ENCODE measurements at places on chromosomes 2 and 18. TPM values are rescaled to one million over a fixed set of nuclear protein-coding genes. Genes with fewer than 3 reads are reported as not detected.
A peak's percentile ranks its signal among the peaks of the same experiment; 100 is the strongest.

GRCh38 chr2:172613040-172613439, 57.1 kb downstream of the PDK1 start:
- DNase-seq: no peak
- H3K27me3 ChIP-seq: no peaks in the 10 kb centered on the region
- no peak overlapping the region for H3K27ac ChIP-seq
- H3K4me3 ChIP-seq: no peak overlapping the region

DNA sequence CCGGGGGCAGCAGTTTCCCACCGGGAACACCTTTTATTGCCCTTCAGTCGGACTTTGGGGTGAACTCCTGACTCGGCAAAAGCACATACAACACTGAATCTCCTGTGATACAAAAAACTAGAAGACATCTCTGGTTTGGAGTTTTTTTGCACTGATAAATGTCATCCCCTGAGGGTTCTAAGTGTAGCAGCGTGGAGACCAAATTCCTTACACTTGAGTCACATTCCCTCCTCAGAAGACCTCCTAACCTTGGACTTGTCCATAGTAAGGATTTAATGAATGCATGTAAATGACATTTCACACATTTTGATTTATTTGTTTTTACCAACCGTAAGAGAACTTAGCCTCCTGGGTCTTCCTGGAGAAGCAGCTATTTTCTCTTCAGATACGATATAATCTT, 54.0 kb upstream of the GPR45 start:
- no peak overlapping the region for H3K27ac ChIP-seq
- H3K27me3 ChIP-seq: peaks cover 3% of the 10 kb centered on the region
- no peak for DNase-seq
- no peaks in the 10 kb centered on the region for H3K36me3 ChIP-seq

DNA sequence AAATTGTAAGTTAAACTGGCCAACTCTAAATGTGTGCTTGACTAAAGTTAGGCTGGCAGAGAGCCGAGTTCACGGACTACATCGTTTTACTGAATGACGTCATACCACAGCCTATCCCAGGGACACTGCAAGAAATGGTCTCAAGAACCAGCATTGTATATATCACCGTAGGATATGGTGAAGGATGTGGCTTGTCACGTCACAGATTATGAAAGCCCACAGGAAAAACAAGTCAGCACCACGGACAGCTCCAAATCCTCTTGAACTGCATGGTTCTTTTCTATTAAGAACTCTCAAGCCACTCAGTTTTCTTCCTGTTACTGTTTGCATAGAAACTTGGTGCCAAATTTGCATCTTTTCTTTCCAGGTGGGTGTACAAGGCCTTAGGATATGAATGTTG, 85.1 kb upstream of the ACAA2 start:
- H3K36me3 ChIP-seq: no peaks in the 10 kb centered on the region
- no peaks in the 10 kb centered on the region for H3K4me1 ChIP-seq
- peaks cover 8% of the 10 kb centered on the region for H3K27me3 ChIP-seq
- no peak overlapping the region for H3K4me3 ChIP-seq

- H3K36me3 ChIP-seq: no peaks in the 10 kb centered on the region
- no peak for DNase-seq
- H3K27ac ChIP-seq: no peak overlapping the region
- no peak overlapping the region for H3K4me3 ChIP-seq
Measured at GRCh38 chr2:63827749-63828148, 13.9 kb upstream of the UGP2 start.

DNA sequence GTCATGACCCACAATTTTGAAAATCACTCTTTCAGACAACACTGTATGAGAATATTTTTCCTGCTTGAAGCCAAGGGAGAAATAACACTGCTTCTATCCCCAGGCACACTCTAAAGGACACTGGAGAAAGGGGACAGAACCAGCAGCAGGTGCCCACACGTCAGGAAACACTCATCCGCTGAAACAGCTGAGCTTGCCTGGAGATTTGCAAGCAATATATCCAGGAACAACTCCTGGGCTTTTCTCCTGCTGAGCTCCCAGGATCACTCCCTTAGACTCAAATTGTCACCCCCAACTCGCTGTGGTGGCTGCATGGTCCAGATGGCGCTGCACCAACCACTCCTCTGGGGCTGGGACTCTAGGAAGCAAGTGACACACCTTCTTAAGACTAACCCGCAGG, 186.7 kb downstream of the ARL4C start:
- DNase-seq: no peak
- no peaks in the 10 kb centered on the region for H3K36me3 ChIP-seq
- H3K27ac ChIP-seq: no peak overlapping the region
- no peaks in the 10 kb centered on the region for H3K27me3 ChIP-seq

DNA sequence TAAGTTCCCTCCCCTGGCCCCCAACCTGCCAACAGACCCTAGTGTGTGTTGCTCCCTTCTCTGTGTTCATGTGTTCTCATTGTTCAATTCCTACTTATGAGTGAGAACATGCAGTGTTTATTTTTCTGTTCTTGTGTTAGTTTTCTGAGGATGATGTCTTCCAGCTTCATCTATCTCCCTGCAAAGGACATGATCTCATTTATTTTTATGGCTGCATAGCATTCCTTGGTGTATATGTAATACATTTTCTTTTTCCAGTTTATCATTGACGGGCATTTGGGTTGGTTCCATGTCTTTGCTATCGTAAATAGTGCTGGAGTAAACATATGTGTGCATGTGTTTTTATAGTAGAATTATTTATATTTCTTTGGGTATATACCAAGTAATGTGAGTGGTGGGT, 602.2 kb downstream of the DSC3 start:
- no peaks in the 10 kb centered on the region for H3K27me3 ChIP-seq
- no peak overlapping the region for H3K4me3 ChIP-seq
- H3K36me3 ChIP-seq: no peaks in the 10 kb centered on the region
- no peak for DNase-seq

- peaks cover 5% of the 10 kb centered on the region for H3K4me1 ChIP-seq
- no peak overlapping the region for H3K27ac ChIP-seq
- H3K27me3 ChIP-seq: no peaks in the 10 kb centered on the region
- H3K36me3 ChIP-seq: no peaks in the 10 kb centered on the region
Measured at GRCh38 chr2:221895366-221896121, 323.4 kb upstream of the EPHA4 start.

- peaks cover 75% of the 10 kb centered on the region for H3K4me1 ChIP-seq
- peak overlapping the region; percentile 50 for H3K27ac ChIP-seq
Measured at GRCh38 chr2:120243875-120244553, 8.6 kb upstream of the RALB start.

CXCR4 gene
- total RNA-seq: 255 TPM

DNA sequence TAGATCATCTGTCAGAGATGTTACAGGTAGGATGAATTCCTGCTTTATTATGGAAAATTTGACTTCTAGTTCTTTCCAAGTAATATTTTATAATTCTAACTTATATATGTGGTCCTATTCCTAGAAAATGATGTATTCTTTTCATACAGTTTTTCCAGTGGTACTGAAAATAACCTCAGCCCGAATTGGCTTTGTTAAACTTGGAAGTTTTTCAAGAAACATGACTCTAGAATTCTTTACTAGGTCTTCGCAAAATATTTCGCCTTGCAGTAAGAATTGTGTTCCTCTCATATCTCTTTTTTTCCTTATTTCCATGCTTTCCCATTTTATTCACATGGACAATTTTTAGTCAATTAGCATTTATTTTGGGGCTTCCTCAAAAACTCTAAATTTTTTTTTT, 60.5 kb downstream of the BMPR2 start:
- H3K27ac ChIP-seq: no peak overlapping the region
- H3K4me1 ChIP-seq: peaks cover 18% of the 10 kb centered on the region
- DNase-seq: no peak

LHCGR gene
- total RNA-seq: not detected

GRCh38 chr2:217864963-217865772, 137.6 kb downstream of the TNS1 start:
- no peak overlapping the region for H3K27ac ChIP-seq
- H3K4me1 ChIP-seq: peaks cover 10% of the 10 kb centered on the region
- peaks cover 6% of the 10 kb centered on the region for H3K27me3 ChIP-seq
- peaks cover 6% of the 10 kb centered on the region for H3K36me3 ChIP-seq
- no peak overlapping the region for H3K4me3 ChIP-seq
- DNase-seq: no peak

HOXD1 gene
- 3.8 TPM for total RNA-seq

DNA sequence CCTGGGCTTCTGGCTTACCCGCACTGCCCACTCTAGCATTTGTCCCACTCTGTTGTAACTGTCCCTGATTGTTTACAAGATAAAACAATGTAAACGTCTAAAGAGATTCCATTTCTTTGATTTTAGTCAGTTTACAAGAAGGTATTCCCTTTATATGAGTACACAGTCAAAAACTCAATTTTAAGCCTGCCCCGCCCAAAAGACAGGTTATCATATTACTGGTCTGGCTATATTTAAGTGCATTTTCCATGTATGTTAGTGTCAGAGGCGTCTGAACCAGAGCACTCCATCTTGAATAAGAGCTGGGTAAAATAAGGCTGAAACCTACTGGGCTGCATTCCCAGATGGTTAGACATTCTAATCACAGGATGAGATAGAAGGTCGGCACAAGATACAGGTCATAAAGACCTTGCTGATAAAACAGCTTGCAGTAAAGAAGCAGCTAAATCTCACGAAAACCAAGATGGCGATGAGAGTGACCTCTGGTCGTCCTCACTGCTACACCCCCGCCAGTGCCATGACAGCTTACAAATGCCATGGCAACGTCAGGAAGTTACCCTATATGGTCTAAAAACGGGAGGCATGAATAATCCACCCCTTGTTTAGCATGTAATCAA, 15.0 kb downstream of the GPR45 start:
- peak overlapping the region; percentile 45 for H3K27ac ChIP-seq
- H3K36me3 ChIP-seq: no peaks in the 10 kb centered on the region
- peaks cover 6% of the 10 kb centered on the region for H3K27me3 ChIP-seq
- DNase-seq: no peak
- H3K4me1 ChIP-seq: no peaks in the 10 kb centered on the region
- H3K4me3 ChIP-seq: no peak overlapping the region

DNAH6 gene
- total RNA-seq: 7.8 TPM

DNA sequence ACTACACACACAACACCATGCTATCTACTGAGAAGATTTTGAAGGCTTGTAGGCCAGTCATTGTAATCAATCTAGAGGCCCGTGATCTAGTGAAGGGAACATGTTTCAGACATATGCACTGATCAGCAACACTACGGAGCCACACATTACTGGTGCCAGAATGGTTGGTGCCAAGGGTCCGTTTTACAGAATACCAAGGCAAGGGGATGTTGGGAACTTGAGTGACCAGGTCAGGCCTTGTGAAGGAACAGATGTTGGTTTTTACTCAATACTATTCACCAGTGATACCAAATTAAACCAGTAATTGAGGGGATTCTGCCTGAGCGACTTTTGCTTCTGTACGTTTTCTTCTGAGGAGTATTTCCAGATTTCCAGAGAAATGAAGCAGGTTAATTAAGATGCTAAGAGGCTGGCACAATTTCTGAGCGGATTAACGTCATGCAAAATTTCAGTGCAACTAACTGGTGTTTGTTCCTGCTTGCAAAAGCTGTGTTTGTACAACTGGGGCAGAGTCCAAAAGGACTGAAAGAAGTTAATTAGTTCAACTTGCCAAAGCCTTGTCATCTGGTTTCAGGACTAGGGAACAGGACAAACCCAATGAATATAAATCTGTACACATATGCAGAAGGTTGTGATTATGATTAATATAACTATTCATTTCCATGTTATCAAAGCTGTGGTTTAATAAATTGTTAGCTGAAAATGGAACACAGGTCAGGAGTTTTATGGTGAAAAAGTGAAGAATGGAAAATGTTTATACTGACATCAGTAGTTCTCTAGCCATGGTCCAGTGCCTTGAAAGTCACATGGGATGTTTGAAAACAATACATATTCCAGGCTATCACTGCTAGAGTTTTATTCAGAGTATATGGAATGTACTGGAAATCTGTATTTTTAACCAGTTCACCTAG, 432.1 kb upstream of the DCC start:
- DNase-seq: no peak
- H3K36me3 ChIP-seq: no peaks in the 10 kb centered on the region
- H3K4me1 ChIP-seq: no peaks in the 10 kb centered on the region
- H3K4me3 ChIP-seq: no peak overlapping the region
- H3K27me3 ChIP-seq: peaks cover 2% of the 10 kb centered on the region

CROCC2 gene
- total RNA-seq: not detected

GRCh38 chr2:238821391-238821790, 26.5 kb upstream of the TWIST2 start:
- H3K36me3 ChIP-seq: no peaks in the 10 kb centered on the region
- no peak overlapping the region for H3K4me3 ChIP-seq
- DNase-seq: no peak
- peaks cover 3% of the 10 kb centered on the region for H3K4me1 ChIP-seq
- H3K27me3 ChIP-seq: no peaks in the 10 kb centered on the region
- H3K27ac ChIP-seq: no peak overlapping the region

GRCh38 chr2:102126660-102127059, 15.9 kb upstream of the IL1R1 start:
- H3K36me3 ChIP-seq: no peaks in the 10 kb centered on the region
- DNase-seq: no peak
- H3K27ac ChIP-seq: no peak overlapping the region
- H3K27me3 ChIP-seq: no peaks in the 10 kb centered on the region
- peaks cover 3% of the 10 kb centered on the region for H3K4me1 ChIP-seq
- no peak overlapping the region for H3K4me3 ChIP-seq

- peak overlapping the region; percentile 82 for H3K4me3 ChIP-seq
- H3K27me3 ChIP-seq: peaks cover 7% of the 10 kb centered on the region
- no peaks in the 10 kb centered on the region for H3K36me3 ChIP-seq
Measured at GRCh38 chr2:241540771-241541561, 17.6 kb upstream of the BOK start.

HRH4 gene
- total RNA-seq: not detected

DUSP19 gene
- 2.4 TPM for total RNA-seq

DNA sequence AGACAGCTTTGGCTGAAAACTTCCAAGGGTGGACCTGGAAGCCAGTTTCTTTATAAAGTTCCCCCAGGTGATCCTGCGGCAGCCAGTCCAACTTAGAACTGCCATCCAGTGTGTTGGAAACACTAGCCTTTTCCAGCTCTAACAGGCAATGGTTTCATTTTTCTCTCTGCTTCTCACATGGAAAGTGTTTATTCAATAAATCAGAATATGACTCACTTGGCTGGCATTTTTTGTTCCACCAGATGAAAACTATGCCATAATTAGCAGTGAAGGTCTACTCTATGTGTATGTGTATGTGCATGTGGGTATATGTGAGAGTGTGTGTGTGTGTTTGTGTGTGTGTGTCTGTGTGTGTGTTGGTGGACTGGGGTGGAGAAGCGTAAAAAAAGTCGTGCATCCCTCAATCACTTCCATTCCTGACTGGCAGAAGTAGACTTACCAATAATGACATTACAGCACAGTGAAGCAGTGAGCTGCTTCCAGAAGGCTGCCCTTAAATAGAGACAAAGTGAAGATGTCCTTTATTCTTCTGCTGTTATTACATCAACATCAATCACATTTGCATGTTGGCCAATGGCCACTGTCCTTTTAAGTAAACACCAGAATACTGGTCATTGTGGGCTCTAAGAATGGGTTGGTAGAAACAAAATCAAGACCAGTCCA, 90.9 kb upstream of the SETBP1 start:
- no peaks in the 10 kb centered on the region for H3K36me3 ChIP-seq
- no peak overlapping the region for H3K4me3 ChIP-seq
- H3K27me3 ChIP-seq: no peaks in the 10 kb centered on the region
- no peak for DNase-seq
